HepG2 (cell line): ENCODE measurements at places on chromosomes 1 and 21.

DNA sequence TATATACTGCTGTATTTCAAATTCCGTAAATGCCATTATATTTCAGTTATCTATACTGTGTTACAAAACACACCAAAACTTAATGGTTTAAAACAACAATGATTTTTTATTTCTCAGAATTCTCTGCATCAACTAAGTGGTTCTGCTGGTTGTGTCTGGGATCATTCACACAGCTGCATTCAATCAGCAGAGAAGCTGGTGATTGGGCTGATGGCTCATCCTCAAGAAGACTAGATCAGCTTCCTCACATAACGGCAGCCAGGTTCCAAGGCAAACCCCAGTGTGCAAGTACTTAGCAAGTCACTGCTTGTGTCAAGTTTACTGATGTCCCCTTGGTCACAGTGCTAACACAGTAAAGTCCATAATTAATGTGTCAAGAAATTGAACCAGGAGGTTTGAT lies 86.3 kb upstream of the VANGL1 start:
- DNase-seq = no peak

DNA sequence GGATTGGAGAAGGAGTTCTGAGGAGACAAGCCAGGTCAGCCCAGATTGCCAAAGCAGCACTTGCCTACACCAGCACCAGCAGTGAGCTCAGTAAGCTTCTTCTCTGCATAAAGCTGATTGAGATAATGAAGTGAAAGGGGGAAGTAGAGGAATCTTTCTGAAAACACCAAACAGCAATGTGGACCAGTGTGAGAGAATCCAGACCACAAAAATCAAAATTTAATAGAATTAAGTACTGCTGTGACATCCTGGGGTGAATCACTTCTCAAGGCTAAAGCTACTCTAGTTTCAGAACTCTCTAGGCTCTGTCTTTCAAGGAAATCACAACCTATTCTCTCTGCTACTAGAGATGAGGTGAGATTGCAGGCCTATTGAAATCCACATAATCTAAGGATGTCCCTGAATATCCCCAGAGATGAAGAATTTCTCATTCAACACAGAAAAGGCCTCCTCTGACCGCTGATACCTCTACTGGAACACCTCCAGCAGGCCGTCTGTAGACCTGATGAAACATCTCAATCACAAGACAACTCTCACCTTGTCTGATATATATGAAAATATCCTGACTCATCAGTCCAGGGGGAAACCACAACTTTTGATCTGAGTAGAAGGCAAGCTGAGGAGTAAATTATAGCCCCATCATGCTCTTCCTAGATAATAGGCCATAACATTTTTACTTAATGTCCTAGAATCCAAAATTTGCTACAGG lies at the start of gene FCRL4:
TSS of gene FCRL4 (minus strand) at position 127 of the 709 bp plus-strand sequence. CDS start 141 bp downstream, outside the sequence.
- no peak for DNase-seq

- DNase-seq = no peak
Observed at GRCh38 chr1:53945183-53945432, 391 bp downstream of the IFT25 start.

DNA sequence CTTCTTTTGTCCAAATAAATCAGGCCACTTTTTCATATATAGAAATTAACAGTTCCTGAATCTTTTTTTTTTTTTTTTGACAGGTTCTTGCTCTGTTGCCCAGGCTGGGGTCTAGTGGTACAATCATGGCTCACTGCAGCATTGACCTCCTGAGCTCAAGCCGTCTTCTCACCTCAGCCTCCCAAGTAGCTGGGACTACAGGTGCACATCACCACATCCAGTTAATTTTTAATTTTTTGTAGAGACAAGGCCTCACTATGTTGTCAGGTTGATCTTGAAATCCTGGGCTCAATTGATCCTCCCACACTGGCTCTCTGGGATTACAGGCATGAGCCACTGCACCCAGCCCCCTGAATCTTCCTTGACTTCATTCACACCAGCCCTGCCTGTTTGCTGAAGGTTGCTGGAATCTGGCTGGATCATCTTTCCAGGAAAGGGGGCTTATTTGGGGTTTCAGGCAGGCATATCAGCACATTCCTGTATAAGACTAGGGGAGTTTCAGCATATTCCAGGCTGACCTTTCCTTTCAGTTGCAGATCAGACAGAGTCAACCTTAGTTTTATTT lies 78.2 kb upstream of the ARHGAP29 start:
- DNase-seq = peak; percentile 76

GRCh38 chr1:36342426-36343185 lies 19.2 kb upstream of the EVA1B start:
- no peak for DNase-seq

DNA sequence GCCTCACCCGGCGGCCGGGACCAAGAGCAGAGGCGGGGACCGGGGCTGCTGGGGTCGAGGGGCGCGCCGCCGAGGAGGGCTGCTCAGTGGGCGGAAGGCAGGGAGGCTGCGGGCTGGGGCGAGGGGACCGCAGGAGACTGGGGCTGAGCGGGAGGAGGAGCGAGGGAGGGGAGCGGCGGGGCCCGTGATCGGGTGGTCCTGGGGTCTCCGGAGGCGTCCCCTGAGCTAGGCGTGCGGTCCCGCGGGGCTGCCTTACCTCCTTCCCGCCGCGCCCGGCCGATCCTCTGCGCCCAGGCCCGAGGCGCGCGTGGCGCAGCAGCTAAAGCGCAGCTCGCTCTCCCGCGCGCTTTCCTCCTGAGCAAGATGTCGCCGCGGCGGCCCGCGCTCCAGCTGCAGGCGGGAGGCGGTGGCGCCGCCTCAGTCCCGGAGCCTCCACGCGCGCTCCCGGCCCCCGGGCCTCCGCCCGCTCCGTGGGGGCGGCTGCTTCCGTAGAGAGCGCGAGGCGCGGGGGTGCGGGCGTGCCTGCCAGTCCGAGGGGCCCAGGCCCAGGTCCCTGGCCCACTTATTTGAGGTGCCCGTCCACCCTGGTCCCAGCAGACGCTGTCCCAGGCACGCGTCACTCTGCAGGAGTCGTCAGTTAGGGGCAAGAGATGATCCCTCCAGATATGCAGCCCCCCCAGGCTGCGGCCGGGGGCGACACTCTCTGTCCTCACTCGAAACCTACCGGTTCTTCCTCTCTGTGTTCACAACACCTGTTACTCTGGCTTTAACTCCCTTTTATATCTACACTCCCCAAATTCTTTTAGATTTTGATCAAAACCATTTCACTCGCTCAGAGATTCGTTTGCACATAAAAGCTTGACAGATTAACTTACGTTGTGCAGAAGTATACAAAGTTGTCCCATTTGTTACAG lies at the start of gene CCSAP:
TSS of gene CCSAP (minus strand) at position 392 of the 914 bp plus-strand sequence. CDS start 582 bp downstream, outside the sequence.
- DNase-seq = peak; percentile 19

GRCh38 chr1:58123051-58123450 lies 423.5 kb downstream of the OMA1 start:
- DNase-seq = no peak

DNA sequence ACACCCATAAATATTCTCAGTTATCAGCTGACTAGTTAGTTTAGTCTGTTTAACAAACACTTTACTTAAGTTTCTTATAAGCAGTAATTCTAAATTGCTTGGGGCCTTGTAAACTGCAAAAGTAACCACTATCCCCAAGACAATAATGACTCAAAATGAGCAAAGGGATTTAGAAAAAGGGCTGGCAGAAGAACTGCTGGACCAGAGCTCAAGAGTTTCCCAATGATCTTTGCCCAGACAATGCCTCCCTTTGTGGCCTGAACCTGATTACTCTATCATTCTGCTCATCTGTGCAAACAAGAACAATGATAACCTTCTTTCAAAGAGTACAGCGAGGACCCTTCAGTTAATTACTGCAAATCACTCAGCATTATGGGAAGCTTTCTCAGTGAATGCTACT lies 123.5 kb downstream of the TIAM1 start:
- DNase-seq = peak; percentile 57

- no peak for DNase-seq
Observed at GRCh38 chr1:204376465-204376864, 16.7 kb upstream of the PLEKHA6 start.

- DNase-seq = peak; percentile 77
Observed at GRCh38 chr1:230681599-230681998, 32.3 kb downstream of the AGT start.

DNA sequence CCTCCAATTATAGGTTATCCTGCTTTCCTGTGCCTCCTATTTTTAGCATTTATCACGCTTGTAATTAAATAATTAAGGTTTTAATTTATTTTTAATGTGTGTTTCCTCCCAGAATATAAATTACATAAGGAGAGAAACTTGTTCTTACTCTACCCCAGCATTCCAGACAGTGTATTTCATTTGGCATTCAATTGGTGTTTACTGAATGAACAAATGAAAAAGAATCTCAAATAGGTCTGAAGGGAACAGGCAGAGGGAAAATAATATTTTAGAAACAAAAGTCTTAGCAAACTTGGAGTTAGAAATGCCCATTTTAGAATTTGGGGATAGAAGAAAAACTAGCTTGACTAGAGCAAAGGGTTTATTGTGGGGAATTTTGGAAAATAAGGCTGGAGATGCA lies 9.9 kb upstream of the RSRP1 start:
- DNase-seq = no peak

DNA sequence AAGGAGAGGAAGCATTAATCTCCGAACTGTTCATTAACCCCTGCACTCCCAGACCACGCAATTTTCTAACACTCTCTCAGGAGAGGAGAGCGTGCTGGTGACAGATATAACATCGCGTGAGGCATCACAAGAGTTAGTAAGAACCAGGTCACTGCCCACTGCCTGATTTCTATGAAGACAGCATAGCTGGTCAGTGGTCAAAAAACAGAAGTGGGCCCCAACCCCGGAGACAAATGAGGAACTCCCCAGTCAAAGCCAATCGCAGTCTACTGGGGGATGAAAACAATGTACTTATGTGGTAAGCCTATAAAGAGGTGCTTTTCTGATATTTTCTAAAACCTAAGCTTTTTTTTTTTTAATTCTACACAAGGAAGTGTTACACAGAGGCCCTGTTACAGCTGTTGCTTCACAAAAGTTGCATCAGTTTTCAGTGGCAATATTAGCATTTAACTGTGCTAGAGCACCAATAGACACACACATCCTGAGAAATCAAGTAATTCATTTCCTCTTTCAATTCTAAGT lies 231.8 kb upstream of the IRF2BP2 start:
- DNase-seq = no peak

DNA sequence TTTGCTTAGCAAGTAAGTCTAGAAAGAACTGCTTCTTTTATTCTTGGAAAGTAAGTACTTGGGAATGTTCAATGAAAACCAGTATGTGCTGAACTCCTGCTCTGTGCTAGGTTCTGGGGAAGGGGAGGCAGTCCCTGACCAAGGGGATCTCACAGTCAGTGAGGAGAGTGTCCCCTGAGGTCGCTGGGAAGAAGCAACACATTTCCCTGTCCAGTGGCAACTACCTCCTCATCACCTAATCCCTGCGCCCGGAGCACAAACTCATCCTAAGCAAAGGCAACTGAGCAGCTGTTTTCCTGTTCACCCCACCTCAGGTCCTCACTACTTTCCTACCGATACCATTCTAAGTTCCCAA lies 61.7 kb upstream of the ANGPTL1 start:
- no peak for DNase-seq

DNA sequence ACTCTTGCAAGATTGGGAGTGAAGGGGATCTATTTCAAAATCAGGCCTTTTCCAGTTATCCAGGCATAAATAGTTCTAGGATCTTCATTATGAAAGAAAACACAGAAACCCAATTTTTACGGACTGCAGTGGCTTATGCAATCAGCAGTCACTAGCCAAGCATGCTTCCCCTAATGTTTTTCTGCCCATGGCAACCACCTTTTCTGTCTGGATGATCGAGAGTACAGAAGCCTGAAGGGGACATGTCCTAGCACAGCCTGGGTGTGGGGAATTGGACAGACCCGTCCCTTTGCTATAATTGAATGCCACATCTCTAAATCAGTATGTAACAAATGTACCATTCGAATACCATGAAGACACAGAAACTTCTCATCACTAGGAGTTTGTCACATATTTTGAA lies 29.8 kb upstream of the NCAM2 start:
- no peak for DNase-seq

- DNase-seq = no peak
Observed at GRCh38 chr1:116553386-116554115, 17.3 kb downstream of the CD58 start.

DNA sequence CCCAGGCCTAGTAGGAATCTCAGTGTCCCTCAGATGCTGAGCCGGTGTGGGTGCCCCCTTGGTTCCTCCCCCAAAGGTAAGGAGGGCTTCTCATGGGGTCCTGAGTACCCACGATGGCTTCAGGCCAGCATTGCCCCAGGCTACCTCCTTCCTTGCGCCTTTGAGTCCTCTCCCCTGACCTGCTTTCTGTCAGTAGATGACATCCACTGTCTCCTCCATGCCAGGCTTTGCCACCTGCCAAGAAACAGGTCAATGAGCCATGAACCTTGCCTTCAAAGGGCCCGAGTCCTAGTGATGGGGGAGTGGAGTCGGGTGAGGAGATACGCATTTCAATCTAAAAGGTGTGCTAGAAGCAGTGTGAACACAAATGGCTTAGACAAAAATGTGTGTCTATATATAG lies 15.6 kb downstream of the WNT4 start:
- no peak for DNase-seq

DNA sequence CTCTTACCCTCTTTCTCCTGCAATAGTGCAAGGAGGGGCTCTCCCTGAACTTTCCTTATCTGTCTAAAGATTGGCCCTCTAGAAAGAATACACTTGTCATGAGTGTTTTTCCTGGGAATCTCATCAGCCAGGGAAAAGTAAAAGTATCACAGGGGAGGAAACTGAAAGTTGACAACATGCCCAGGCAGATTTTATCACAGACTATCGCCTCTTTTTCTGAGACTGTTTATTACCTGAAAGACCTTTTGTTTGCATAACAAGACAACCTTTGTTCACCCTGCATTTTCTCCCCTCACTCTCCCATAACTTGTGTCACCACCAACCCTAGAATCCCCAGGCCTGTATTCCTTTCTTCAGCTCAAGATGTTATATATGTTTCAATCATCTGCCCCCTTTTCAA lies 794.7 kb upstream of the ADAMTS5 start:
- no peak for DNase-seq
